ENCODE measurements at places on chromosomes 2 and 18.
A peak's percentile ranks its signal among the peaks of the same experiment; 100 is the strongest.

- no peak for ATAC-seq
Measured at GRCh38 chr2:232240906-232241305, 137.6 kb upstream of the ALPP start.

- peak; percentile 32 for ATAC-seq
Measured at GRCh38 chr2:206245265-206245672, 29.2 kb upstream of the ZDBF2 start.

DNA sequence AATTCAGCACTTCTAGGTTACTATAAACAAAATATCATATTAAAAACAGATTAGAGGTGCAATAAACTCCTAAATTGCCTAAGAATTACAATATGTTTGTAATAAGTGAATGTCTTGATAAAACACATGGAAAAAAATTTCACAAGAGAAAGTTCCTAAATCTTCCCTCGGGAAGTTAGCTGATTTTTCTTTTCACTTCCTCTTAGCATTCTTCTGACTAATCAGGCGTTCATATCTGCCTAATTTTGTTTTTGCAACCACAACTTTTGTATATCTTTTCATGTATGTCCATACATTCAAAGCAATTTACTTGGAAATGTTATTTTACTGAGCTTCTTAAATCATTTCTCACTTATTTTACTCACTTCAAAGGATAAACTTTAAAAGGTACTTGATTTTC lies 88.5 kb downstream of the RTTN start:
- ATAC-seq: no peak

DNA sequence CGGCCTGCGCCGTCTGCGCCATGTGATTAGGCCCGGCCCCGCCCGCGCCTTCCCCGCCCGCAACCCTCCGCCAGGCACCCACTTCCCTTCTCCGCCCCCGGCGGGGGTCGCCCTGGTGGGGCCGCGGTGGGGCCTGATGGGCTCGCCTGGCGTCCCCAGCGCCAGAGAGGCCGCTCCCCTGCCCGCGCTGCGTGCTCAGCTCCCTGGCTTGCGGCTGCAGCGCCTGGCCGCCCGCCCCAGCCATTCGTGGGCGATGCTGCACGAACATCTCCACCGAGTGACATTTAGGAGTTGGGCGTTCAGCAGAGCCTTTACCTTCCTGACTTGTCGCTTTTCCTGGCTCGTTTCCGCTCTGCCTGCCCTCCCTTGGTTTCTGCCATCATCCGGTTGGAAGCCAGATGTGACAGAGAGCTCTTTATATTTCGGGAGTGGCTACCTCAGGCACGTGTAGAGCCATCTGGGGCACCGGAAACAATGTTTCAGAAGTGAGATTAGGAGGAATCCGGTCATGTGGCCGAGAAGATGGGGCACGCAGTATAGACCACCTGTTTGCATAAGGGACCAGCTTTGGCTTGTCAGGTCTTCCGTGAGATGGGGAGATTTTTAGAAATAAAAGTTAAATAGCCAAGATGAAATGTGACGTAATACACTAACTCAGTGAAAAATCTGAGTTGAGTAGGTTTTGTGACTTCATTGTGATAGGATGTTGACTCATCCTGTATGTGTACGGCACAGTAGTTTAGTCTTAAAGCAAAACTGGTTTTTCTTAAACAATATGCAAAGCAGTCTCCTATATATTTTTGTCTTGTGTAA lies 1.2 kb downstream of the GLS start:
- peak; percentile 73 for ATAC-seq

DNA sequence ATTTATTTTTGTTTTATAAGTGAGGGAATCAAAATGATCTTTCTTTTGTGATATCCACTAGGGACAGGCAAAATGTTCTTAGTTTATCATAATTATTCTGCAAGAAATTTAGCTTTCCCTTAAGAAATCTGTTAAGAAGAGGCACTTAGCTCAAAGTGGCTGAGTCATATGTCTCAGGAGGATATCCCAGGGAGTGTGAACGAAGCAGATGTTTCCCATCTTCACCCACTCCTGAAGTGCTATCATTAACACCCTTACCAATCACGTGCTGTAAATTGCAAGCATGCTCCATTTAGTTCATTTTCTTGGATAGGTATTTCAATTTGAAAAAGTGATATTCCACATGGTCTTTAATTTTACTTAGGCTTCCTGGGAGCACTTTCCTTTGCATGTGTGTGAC lies 774.3 kb upstream of the TMEFF2 start:
- no peak for ATAC-seq
